ENCODE measurements at places on chromosomes 13 and 19. TPM values are rescaled to one million over a fixed set of nuclear protein-coding genes. Genes with fewer than 3 reads are reported as not detected.
A peak's percentile ranks its signal among the peaks of the same experiment; 100 is the strongest.

- no peak for DNase-seq
Observed at GRCh38 chr13:55577847-55578210, 1562.9 kb upstream of the PRR20A start.

DNA sequence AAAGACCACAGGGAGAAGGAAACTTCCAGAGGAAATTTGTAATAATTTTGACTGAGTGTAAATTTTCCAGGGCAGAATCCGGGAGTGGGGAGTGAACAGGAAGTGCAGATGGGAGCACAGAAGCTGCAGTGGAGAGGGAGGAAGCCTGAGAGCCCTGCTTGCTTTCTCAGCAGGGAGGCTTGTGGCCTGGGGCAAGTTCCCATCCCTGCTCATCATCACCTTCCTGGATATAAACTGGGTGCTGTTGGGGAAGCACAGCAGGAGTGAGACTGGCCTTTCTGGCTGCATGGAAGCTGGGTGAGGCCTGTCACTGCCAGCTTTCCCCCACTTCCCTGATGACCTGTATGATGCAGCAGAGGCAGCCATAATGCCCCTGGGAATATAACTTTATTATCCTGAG is 532.9 kb downstream of the SLITRK6 start:
- no peak for DNase-seq

DNA sequence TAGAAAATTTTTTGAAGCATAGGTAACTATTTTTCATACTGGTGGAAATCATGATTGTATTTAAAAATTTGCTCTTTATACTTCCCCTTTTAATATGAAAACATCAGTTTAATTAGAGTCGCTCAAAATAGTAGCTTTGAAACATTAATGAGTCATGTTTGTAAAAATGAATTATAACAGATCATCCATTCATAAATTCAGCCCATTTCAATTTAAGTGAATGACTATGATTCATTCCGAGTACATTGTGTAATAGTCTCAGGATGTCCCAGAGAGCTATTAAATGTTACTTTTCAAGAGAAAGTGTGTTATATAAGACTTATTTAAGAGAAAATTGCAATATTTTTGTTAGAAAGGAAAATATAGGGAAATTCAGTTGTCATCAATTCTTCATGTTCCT is 111.0 kb downstream of the FNDC3A start:
- DNase-seq = no peak

DNA sequence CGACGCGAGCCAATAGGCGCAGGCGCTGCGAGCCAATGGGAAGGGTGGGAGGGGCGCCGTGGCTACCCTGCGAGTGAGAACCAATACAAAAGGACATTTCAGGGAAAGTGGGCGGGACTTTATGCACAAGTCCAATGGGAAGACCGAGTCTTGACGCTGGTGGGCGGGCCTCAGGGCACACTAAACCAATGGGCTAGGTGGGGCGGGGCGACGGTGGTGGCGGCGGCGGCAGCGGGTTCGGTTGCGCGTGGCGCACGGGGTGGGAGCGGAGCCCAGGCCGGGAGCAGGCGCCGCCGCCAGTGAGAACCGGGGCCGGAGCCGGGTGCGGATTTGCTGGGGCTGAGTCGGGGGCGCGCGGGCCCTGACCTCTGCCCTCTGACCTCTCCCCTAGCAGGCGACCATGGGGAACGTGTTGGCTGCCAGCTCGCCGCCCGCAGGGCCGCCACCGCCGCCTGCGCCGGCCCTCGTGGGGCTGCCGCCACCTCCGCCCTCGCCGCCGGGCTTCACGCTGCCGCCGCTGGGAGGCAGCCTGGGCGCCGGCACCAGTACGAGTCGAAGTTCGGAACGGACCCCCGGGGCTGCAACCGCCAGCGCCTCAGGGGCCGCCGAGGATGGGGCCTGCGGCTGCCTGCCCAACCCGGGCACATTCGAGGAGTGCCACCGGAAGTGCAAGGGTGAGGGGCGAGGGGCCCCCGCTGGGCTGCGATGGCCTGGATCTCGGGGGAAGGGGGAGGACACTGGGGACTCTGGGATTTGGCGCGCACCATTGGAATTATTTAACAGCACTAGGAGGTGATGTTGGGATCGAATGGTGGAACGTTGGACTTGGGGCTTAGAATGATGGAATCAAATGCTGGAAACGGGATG is at the start of gene TOMM40:
Gene TOMM40 (plus strand): TSS at position 239 of the 867 bp plus-strand sequence. CDS start 162 bp downstream, at position 401.
- DNase-seq = no peak

DNA sequence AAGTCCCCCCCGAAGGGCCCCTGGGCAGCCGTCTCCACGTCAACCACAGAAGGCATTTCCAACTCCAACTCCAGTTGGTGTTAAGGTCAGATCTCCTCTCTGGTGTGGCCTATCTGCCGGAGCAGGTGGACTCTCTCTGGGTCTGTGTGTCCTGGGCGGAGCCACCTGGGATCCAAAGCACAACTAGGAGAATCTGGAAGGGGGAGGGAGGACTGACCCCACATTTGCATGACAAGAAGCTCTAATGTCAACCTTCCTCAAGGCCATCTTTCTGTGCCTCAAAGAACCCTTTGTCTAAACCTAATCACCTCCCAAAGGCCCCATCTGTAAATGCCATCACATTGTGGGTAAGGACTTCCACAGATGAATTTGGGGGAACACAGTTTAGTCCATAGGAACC is 381.5 kb downstream of the UQCRFS1 start:
- no peak for DNase-seq

NCR1 gene
- not detected for total RNA-seq

- DNase-seq = peak; percentile 84
Observed at GRCh38 chr19:42281146-42281826, 12.2 kb downstream of the CIC start.

- DNase-seq = no peak
Observed at GRCh38 chr13:82259284-82259683, 1623.0 kb downstream of the SLITRK1 start.

SLC7A10 gene
- total RNA-seq = not detected

SKA3 gene
- 0.60 TPM for total RNA-seq

TMEM272 gene
- not detected for total RNA-seq

DNA sequence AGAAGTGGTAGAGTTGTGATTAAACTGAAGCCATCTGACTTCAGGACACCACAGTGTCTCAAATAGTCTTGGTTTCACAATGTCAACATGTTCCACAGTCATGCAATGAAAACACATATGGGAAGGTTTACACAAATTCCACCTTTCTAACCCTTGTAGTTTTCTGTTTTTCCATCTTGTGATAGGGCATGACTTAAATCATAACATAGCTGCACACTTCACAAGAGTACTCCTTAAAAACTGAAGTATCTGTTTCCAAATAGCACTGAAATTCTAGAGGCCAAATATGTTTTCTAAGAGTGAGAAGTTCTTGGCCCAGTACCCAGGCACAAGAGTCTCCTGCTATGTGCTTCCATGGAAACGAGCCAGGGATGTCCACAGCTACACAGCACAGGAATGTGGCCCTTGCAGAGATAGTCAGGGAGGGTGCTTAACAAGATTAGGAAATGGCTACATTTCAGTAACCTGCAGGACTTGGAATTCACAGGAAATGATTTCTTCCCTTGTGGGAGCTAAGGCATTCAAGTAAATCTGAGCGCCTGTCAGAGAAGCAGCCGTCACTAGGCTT is 269.1 kb downstream of the NDFIP2 start:
- no peak for DNase-seq

LILRA1 gene
- total RNA-seq = 0.34 TPM

GRCh38 chr19:19256072-19256969 is 16.8 kb downstream of the TM6SF2 start:
- DNase-seq = no peak

GRCh38 chr13:61927648-61928047 is 512.0 kb upstream of the PCDH20 start:
- no peak for DNase-seq

DNA sequence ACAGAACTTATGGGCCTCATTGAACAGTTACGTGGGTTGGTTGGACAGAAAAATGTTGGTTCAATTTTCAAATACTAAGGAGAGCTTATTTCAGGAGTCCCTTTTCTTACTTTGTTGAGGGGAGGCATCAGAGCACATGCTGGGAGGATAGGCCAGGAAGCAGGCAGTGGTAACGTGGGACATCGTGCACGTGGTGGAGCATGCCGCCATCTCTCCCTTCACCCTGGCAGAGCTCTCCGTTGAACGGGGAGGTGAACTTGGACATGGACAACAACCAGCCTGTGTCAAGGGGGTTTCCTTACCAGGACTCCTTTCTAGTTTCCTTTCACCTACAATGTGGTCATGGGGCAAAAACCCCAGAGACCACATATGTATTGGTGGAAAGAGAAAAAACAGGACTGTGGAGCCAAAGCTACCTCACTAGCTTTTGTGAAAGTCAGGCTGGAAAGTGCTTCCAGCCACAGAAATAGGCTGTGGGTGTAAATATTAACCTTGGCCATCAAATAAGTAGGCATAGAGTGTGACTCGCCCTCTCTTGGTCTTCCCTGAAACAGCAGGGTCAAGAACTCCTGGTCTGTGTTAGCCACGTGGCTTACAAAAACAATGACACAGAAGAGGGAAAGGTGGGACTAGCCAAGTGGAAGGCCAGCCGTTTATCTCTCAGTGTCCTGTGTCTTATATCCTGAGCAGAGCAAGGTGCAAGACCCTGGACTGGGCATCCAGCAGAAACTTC is 14.4 kb downstream of the MICOS13 start:
- DNase-seq = no peak

GRCh38 chr13:50644081-50644871 is 199.2 kb downstream of the DLEU7 start:
- DNase-seq = peak; percentile 64

DNA sequence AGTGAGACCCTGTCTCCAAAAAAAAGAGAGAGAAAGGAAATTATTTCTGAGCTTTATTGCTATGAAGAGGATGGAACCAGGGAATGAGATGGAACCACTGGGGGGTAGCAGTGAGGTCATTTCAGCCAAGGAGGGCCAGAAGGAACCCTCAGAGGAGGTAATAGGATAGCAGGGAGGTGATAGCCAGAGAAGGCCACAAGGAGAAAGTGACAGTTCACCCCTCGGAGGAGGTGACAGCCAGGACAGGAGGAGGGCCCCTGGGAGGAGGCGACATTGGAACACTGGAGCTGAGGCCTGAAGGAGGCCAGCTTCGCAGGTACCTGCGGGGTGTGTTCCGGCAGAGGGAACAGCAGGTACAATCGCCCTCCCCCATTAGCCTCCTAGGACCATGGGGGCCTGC is 675 bp upstream of the PGPEP1 start:
- no peak for DNase-seq

DNA sequence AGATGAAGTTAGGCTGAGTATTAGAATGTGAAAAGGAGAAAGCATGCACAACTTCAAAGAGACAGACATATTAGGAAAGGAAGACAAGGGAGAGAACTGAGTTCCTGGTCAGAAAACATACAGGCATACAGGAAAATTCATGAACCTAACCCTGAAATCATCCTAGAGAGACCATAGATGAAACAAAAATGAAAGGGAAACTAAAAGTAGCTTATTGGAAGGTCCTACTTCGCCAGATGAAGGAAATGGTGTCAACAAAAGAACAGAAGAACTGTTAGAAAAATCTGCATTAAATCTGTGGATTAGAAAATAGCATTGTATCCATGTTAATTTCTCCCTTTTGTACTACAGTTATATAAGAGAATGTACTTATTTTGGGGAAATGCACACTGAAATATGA is 169.0 kb upstream of the UFM1 start:
- DNase-seq = no peak

- DNase-seq = no peak
Observed at GRCh38 chr13:114089751-114090400, 42.5 kb downstream of the RASA3 start.

DNA sequence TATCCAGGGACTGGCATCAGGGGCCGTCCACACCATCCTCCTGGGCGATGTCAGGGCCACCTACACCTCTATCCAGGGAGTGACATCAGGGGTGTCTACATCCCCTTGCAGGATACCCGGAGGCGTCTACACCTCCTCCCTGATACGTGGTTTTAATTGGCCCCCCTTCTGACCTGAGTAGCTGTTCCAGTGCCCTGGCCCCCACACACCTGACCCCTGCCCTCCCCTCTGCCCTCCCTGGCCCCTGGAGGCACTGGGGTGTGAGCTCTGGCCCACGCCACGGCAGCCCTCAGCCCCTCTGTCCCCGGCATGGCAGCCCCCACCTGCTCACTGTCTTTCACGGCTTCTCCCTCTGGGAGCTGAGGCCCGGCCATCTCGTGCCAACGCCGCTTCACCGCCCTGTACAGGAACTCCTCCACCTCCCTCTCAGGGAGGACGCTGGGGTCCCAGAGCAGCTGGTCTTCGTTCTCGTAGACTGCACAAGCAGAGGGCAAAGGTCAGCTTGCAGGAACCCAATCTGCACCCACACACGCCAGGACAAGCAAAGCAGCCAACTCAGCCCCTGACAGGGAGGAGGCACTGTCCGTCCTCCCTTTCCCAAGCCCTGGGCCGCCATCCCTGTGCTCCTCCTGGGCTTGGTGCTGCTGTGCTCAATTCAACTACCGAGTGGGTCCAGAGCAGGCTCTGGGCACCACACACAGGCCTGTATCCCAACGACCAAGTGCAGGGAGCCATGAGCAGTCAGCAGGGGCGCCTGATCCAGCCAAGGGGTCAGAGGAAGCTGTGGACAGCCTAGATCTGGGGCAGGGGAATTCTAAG is 22.2 kb upstream of the PLPP2 start:
- peak; percentile 42 for DNase-seq

DNA sequence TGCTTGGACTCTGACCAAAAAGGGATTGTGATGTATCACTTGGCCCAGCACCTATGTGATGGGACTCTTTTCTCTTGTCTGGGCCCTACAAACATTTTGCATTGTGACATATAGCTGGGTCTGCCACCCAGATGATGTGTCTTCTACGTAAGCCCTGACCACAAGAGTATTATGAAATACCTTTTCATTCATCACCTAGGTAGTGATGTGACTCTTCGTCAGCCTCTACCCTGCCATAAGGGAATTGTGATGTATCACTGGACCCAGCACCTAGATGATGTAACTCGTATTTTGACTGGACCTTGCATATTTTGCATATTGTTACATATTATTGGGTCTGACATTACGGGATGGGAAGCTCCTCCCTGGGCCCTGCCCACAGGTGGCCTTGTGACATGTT is 29.7 kb upstream of the ZNF681 start:
- DNase-seq = no peak

GRCh38 chr19:11708457-11708856 is 30.3 kb downstream of the ZNF823 start:
- no peak for DNase-seq

DNA sequence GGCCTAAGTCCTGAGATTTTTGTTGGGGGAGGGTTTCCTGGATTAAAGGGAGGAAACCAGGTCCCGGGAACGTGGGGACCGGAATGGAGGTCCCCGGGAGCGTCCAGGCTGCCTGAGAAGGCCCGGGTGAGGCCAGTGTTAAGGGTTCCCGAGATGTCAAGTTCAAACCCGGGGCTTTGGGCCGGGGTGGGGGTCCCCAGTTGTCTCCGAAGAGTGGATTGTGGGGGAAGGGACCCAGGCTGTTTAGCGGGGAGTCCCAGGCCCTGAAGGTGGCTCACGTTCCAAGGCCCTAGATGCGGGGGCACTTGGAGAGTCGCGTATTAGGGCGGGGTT is 262 bp downstream of the COX7A1 start:
- DNase-seq = no peak

Measured in ureter (tissue), 1 donor.